ENCODE measurements at places on chromosomes 16 and 17. TPM values are rescaled to one million over a fixed set of nuclear protein-coding genes. Genes with fewer than 3 reads are reported as not detected.

Gene ZNF205
- 6.4 TPM for total RNA-seq

Gene HS3ST3A1
- total RNA-seq = 5.6 TPM

Gene TPSAB1
- 1.6 TPM for total RNA-seq

Gene CHD9
- total RNA-seq = 49.4 TPM

Gene KRTAP3-1
- total RNA-seq = not detected

Gene MMP28
- total RNA-seq = 5.8 TPM

Gene JPH3
- 0.09 TPM for total RNA-seq

Gene ADGRG3
- total RNA-seq = 0.11 TPM

Gene SLC6A2
- not detected for total RNA-seq

Gene SCGB1C2
- not detected for total RNA-seq

Gene NATD1
- 8.1 TPM for total RNA-seq

Gene PLCD3
- 133 TPM for total RNA-seq

Gene GCSH
- 31.6 TPM for total RNA-seq

Gene CCDC92B
- total RNA-seq = not detected
